ENCODE measurements at places on chromosomes 16 and 17. TPM values are rescaled to one million over a fixed set of nuclear protein-coding genes. Genes with fewer than 3 reads are reported as not detected.

- H3K27me3 ChIP-seq = no peaks in the 10 kb centered on the region
- no peak overlapping the region for H3K4me3 ChIP-seq
- H3K36me3 ChIP-seq = no peaks in the 10 kb centered on the region
- no peak overlapping the region for H3K27ac ChIP-seq
- no peaks in the 10 kb centered on the region for H3K4me1 ChIP-seq
These were observed 265.8 kb upstream of the TNRC6C start for GRCh38 chr17:77692571-77693161.

DNA sequence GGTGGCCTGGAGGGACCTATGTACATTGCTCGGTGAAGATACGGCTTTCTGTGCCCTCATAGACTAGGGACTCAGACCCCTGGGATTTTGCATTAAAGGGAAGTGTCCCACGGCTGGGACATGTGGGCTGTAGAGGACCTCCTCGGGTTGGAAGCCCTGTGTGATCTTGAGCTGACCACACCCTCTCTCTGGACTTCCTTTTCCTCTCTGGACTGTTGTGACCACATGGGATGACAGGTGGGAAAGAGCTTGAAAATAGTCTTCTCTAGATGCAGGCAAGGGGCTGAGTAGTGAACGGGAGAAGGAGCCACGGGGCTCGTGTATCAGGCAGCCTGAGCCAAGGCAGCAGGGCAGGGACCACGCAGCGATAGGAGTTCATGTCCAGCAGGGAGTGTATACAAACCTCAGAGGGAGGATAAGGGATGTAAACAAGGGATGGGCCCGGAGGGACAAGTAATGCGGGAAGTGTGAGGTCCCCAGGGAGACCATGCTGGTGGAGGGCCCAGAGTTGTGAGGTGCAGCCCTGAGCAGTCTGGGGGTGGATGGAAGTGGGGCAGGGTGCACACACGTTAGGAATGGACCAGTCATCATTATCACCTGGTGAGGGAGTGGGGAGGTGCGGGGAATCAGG lies 4.5 kb upstream of the SLC4A1 start:
- H3K27me3 ChIP-seq = no peaks in the 10 kb centered on the region
- H3K4me1 ChIP-seq = no peaks in the 10 kb centered on the region
- DNase-seq = no peak
- no peak overlapping the region for H3K4me3 ChIP-seq
- H3K36me3 ChIP-seq = no peaks in the 10 kb centered on the region

- H3K4me3 ChIP-seq = no peak overlapping the region
- no peaks in the 10 kb centered on the region for H3K4me1 ChIP-seq
- no peaks in the 10 kb centered on the region for H3K27me3 ChIP-seq
- no peaks in the 10 kb centered on the region for H3K36me3 ChIP-seq
These were observed 13.5 kb downstream of the SPPL2C start for GRCh38 chr17:45857977-45858708.

ZC3H18 gene
- 18.3 TPM for total RNA-seq

PTGES3L gene
- total RNA-seq = not detected

C1QTNF8 gene
- total RNA-seq = not detected

All from thyroid gland (tissue), 4 donors.